Activated T-helper 1 cell treated with anti-CD3 and anti-CD28 coated beads, Interleukin-2, amount 50 U/mL, for 16 hours (primary cell): ENCODE measurements at places on chromosomes 1 and 21.

DNA sequence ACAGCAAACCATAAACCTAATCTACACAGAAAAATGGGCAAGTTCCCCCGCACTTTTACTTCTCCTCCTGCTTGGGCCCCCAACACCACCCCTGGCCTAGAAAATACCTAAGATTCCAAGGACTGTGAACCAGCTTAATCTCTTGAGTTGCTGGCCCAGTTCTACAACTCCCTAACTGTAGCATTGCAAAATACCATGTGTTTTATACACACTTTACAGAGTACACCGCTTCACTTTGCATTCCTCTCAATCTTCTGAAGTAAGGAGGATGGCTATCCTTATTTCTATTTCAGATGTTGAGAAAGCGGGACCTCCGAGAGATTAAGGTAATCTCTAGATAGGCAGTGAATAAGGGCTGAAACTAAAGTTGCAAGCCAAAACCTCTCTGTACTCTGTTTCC lies 408.3 kb upstream of the NR5A2 start:
- DNase-seq, result no peak

DNA sequence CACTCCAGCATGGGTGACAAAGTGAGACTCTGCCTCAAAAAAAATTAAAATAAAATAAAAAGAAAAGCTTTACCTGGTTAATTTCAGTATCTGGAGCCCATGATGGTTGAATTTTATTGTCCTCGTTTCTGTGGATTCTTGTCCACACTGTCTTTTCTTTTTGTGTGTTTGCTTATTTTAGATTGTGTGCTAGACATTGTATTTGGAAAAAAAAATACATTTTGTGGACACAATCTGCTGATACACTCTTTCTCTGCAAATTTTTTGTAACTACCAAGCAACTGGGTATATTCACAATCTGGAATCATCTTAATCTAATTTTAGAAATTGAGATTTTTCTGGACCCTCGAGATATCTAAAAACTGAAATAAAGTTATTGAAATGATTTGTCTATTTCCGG lies 41.6 kb upstream of the PDE9A start:
- no peak for DNase-seq

DNA sequence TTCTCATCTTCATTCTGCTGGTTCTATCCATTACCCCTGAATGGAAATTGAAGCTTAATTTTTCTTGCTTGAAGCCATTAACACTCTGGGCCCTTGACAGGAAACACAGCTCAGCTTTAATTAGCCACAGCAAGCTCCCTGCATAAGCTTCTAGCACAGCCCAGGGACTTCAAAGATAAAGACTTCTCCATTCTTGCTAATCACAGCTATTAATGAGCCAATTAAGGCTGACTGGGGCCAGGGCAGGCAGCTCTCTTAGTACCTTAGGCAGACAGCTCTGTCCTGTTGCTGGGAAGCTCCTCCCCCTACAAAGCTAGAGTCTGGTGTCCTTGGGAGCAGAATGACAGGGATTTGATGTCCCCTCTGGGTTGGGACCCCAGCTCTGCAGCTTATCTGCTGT lies 27.9 kb upstream of the TRABD2B start:
- no peak for DNase-seq

DNA sequence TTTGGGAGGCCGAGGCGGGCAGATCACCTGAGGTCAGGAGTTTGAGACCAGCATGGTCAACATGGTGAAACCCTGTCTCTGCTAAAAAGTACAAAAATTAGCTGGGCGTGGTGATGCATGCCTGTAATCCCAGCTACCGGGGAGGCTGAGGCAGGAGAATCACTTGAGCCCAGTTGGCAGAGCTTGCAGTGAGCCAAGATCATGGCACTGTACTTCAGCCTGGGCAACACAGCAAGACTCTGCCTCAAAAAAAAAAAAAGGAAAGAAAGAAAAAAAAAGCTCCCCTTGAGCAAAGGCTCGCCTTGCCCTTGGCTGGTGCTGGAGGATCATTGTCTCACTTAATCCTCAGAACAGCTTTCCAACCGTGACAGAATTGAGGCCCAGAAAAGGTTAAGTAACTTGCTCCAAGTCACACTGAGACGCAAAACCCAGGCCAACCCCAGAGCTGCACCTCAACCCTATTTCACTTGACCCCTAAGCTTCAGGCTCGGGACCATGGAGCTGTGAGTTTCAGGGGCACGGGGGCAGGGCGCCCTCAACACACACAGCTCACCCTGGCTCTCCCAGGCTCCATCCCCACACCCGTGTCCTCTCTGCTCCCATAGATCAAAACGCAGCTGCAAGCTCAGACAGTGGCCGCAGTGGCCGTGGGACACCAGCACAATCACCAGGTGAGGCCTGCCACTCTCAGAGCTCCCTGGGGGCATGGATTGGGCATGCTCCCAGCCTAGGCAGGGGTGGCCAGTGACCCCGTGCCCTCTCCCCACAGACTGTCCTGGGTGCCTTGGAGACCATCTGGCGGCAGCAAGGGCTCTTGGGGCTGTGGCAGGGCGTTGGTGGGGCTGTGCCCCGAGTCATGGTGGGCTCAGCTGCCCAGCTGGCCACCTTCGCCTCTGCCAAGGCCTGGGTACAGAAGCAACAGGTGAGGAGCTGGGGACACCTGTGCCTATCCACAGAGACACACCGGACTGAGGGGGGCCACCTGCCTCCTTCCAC lies 1.6 kb downstream of the SLC25A34 start:
- DNase-seq, result no peak

DNA sequence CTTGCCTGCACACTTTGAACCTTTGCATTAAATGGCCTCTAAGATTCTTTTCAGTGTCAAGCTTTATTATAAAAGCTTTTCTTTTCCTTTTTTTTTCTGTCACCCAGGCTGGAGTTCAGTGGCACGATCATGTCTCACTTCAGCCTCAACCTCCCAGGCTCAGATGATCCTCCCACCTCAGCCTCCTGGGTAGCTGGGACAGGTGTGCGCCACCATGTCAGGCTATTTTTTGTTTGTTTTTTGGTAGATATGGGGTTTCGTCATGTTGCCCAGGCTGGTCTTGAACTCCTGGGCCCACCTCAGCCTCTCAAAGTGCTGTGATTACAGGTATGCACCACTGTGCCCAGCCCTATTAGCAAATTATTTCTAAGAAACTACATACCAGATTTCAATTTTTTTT lies 52.9 kb downstream of the GADD45A start:
- no peak for DNase-seq

- no peak for DNase-seq
Observed at GRCh38 chr1:65083263-65083896, 64.6 kb upstream of the AK4 start.

DNA sequence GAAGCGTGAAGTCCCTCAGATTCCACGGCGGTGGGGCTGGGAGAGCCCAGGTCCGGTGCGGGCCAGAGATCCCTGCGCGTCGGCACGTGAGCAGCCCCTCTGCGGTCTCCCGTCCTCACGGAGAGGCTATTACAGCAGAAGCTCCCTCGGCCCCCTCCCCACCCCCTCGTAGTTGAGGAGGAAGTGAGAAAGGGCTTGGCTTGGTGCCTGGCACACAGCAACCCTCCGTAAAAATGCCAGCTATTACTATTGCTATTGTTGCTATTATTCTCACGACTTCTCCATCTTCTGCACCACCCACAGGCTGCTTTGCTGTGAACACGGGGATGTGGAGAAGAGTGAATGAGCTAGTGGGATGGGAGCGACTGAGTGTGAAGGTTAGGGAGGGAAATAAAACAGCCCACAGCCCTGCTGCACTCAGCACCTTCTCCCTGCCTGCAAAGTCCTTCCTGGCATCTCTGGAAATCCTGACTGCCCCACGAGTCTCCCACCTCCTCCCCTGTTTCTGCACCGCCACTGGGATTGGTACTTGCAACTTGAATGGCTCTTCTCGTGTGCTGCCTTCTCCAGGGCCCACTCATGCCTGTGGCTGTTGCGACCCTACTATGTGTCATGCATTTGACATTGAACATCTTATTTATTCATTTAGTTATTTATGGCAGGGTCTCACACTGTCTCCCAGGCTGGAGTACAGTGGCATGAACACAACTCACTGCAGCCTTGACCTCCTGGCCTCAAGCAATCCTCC lies 26.6 kb downstream of the ZBTB18 start:
- no peak for DNase-seq
